HT-29 (cell line): ENCODE measurements at places on chromosomes 6 and 20. TPM values are rescaled to one million over a fixed set of nuclear protein-coding genes. Genes with fewer than 3 reads are reported as not detected.

Gene PRSS35
- total RNA-seq, result not detected in 2 replicates

Gene CGA
- total RNA-seq, result not detected in 2 replicates

Gene PLG
- total RNA-seq, result not detected in 2 replicates

Gene ETV7
- total RNA-seq, result 0.34 and 1.3 TPM in 2 replicates

Gene SIRPG
- not detected in 2 replicates for total RNA-seq

Gene RFX6
- 0.13 and 0.23 TPM in 2 replicates for total RNA-seq

Gene ENPP5
- total RNA-seq, result 1.4 TPM in 1 of 2 replicates, not detected in the other

Gene MEI4
- total RNA-seq, result not detected in 2 replicates

Gene PBOV1
- total RNA-seq, result not detected in 2 replicates

Gene POPDC3
- not detected in 2 replicates for total RNA-seq
